Renal cortex interstitium (tissue), 15 donors: ENCODE measurements at places on chromosomes 1 and 21.

- no peak for DNase-seq
Measured at GRCh38 chr1:211135342-211135950, 1.5 kb upstream of the KCNH1 start.

DNA sequence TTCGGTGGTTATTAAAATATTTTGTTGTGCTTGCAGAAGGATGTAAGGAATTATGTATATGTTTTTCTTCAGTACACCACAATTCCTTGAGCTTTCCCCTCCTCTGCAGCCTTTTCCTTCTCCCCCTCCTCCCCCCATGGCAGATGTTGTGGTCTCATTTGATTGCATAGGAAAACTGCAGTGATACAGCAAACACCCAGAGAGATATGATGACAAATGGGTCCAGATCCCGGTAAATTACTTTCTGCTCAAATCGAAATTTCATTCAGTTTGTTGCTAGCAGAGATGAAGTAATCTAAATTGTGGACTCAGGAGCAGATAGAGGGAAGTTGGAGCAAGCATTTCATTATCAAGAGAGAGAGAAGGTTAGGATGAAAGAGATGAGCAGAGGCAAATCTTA is 9.9 kb downstream of the LMO4 start:
- DNase-seq: no peak

DNA sequence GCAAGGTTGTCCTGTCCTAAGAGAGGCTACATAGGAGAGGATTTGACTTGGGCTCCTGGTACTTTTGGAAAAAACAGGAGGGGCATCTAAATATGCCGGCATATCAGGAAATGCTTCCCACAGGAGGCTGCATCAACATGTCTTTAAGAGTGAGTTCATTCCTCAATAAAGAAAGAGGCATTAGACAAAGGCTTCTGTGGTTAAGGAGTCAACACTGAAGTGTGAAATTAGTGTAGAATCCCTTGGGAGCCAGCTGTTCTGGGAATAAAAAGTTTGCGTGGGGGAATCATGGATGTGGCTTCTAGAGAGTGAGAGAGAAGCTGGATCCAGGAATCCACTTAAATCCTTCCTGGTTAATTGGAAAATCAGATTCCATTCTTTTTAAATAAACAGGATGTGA is 69.5 kb downstream of the DNM3 start:
- DNase-seq: no peak

DNA sequence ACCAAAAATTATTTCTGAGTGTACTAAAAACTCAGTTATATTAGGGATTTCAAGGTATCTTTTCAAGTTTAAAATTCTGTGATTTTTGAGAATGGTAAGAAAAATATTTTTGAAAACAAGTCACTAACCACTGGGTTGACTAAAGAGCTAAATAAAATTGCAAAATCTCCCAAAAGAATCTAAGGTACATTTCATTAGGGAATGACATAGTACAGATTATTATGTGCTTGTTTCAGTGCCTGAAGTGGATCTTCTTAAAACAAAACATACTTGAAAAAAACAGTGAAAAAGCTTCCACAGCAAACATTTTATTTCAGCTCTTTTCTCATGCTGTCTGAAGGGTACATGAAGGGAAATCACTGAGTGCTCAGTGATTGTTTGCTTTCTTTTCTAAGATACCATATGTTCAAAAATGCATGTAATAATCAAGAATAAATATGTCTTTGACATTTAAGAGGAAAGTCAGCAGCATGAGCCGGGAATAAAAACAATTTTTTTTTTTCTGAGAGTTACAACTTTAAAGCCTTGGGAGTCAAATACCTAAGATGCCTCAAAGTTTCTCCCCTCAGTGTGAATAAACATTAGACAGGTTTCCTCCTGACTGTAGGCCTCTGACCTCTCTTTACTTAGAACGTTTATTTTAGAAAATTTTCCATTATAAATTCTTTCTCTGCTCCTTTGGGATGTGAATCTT is 200.7 kb downstream of the KCNT2 start:
- DNase-seq: peak; percentile 9

DNA sequence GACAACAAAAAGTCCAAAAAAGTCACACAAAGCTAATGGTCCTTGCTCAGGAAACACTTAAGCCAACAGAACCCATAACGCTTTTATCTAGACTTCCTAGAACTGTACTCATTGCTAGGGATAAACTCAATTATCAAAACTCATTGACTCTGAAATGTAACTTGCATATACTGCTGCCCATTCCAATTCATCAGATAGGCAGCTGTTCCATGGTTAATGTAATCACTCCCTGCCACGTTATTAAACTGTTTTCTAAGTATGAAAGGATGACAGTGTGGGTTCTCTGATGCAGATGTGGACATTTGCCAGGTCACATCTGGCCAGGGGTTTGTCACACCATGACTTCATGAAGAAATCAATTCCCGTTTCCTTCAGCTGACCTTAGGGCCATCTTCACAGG is 30.3 kb upstream of the DNAJC11 start:
- no peak for DNase-seq

GRCh38 chr1:16979475-16980327 is 719 bp downstream of the MFAP2 start:
- DNase-seq: no peak

DNA sequence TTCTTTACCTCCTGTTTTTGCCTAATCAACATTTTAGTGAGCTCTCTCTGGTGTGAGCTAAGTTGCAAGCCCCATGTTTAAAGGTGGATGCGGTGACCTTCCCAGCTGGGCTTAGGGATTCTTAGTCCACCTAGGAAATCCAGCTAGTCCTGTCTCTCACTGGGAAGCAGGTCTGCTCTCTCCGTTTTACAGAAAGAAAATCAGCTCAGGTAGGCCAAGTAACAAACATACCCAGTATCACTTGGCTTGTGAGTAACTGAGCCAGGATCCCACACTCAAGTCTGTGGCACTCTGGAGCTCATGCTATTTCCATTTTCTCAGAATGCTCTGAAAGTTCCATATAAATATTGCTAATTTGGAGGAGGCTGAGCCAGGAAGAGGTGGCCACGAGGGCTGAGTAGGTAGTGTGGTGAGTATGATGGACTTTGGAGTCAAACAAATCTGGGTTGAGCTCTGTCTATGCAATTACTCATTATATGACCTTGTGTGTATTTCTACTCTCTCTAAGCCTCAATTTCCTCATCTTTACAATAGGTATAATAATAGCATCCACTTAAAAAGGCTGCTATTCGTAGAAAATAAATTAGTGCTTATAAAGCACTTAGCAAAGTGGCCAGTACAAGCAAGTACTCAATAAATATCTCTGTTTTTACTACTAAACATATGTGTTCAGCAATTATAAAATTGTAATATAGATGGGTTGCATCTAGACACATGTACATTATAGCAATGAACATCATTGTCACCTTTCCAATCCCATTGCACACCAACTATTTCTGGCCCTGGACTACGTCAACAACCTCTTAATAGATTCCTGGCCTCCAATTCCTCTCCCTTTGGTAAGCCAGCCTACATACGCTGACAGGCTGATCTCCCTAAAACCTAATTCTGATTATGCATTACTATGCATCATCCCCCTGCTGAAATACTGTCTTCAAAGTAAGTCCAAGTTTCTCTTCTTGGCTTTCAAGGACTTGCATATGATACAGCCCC is 32.7 kb upstream of the DHCR24 start:
- no peak for DNase-seq

DNA sequence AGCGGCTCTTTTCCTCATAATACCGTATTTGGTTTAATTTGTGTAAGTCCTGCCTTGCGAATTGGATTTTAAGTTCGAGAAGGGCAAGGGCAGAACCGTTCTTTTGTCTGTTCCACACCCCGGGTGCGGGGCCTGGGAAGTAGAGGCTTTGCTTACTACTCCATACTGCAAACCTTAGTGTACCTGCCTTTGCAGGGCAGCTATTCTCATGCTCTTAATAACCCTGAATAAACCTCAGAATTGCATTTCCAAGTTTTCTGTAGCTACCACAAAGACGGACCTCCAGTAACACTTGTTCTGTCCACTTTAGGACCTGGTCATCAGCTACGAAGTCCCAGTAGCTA is 657 bp upstream of the HNRNPU start:
- no peak for DNase-seq

- DNase-seq: no peak
Measured at GRCh38 chr1:25799352-25799934, 550 bp upstream of the SELENON start.

DNA sequence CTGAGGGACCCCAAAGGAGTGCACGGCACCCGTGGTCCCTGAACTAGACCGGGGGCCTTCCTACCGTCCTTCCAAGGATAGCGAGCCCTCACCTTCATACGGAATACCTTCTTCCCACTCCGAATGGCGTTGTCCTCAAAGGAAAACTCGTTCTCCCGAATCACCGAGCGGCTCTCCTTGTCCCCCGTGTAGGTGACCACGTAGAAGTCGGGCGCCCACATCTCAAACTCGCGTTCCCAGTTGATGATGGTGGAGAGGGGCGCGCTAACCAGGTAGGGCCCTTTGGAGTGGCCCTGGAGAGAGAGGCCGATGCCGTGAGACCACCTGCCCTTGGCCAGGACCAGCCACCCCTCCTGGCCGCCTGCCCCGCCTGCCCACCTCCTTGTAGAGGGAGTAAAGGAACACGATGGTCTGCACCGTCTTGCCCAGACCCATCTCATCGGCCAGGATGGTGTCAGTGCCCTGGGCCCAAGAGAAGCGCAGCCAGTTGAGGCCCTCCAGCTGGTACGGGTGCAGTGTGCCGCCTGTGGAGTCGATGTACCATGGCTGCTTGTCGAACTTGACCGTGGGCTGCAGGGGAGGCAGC is 38.0 kb downstream of the CHD5 start:
- no peak for DNase-seq

DNA sequence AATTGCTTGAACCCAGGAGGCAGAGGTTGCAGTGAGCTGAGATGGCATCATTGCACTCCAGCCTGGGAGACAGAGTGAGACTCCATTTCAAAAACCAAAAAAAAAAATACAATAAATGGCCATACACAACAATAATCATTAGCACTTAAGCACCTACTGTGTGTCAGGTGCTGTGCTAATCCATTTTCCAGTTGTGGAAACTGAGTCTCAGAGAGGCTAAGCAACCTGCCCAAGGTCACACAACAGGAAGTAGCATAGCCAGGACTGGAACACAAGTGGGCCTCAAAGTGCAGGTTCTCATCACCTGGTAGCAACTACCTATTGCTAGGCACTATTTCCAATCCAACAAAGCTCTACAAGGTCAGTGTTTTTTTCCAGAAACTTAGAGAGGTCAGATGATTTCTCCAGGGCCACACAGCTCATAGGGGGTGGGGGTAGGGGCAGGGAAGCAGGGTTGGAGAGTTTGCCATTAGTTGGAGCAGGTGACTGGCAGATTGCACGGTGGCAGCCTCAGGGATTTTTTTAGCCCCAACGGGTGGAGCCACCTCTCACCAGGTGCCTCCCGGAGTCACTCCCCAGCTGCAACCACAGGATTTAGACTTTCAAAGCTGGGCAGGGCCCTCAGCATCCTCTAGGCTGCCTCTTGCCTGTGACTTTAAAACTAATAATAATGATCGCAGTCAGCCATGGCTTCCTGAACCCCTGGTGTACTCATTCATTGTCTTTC is 52.5 kb upstream of the ID3 start:
- no peak for DNase-seq

GRCh38 chr21:46063227-46063626 is 34.7 kb upstream of the COL6A2 start:
- no peak for DNase-seq

DNA sequence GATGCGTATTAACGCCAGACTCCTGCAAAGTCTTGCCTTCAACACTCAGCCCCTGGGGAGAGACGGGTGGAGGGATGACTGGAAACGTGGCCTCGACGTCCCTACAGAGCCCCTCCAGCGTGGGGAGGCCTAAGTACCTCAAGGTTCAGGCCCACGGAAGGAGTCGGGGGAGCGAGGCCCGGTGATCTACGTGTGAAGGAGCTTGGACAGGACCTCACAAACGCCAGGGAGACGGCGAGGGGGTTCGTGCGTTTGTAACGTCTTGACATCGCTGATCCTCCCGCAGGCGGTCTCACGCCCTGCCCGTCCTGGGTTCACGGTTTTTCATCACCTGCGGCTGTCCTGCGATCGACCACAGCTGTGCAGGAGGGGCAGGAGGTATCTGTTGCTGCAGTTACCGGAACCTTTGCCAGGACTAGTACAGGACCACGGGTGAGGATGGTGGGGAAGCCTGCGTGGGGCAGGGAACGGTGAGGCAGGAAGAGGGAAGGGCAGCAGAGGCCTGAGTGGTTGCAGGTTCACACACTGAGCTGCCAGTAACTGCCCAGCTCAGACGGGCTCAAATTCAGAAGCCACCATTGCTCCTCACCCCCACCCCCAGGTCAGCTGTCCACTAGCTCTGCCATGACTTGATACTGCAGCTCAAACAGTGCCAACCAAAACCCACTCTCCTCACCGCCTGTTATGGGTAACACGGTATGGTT is 889 bp upstream of the CCNL2 start:
- DNase-seq: no peak

DNA sequence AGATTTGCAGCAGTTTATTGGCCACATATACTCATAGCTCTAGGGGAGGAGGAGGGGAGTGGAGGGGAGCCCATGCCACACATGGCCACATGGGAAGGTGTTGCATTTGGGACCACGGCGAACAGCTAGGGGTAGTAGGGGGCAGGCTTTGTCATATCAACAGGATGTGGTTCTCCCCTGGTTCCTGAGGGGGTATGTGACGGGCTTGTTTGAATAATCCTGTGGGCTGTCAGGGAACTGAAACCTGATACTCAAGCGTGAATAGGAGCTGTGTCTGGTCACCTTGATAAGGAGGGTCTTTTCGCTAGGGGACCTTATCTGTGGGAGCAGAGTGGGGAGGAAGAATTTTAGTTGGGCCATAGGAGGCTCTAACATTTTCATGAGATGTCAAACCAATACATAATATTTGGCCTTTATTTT is 264.7 kb downstream of the CTH start:
- no peak for DNase-seq

- no peak for DNase-seq
Measured at GRCh38 chr1:153800516-153800915, 25.3 kb downstream of the SLC27A3 start.

- no peak for DNase-seq
Measured at GRCh38 chr1:234835239-234835638, 225.3 kb upstream of the IRF2BP2 start.

DNA sequence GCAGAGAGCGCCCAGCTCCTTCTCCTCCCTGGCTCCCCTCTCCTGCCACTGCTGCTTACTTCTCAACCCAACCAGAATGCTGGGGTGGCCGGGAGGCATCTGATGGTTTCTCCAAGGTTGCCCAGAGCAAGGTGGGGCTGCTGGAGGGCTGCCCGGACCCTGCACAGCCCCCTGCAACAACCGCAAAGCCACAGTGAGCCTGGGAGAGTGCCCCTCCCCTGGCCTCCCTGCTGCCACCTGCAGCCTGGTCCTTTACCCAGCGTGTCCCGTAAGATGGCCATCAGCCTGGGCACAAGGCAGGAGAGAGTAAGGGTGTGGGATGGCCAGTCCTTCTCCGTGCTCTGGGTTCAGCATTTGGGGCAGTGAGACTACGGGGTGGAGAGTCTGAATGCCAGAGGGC is 17.0 kb downstream of the MX2 start:
- no peak for DNase-seq

DNA sequence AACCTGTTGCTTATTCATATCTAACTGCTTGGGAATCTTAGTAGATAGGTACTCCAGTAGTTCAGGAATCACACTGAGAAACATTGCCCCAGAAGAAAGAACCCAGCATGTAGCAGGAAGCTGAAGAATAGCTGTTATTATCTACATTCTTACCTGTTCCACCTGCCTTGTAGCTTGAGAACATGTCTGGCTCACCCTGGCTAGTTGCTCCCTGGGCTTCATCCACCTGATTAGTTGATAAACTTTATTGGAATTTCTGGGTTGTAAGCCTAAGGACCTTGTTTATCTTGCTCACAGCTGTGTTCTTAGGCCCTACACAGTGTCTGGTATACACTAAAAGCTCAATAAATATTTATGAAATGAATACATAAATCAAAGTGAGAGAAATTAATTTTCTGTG is 106.3 kb upstream of the DMRTA2 start:
- DNase-seq: no peak

GRCh38 chr21:21045518-21045917 is 47.3 kb downstream of the NCAM2 start:
- DNase-seq: no peak
